EH (cell line): ENCODE measurements at places on chromosomes 6 and 20.

DNA sequence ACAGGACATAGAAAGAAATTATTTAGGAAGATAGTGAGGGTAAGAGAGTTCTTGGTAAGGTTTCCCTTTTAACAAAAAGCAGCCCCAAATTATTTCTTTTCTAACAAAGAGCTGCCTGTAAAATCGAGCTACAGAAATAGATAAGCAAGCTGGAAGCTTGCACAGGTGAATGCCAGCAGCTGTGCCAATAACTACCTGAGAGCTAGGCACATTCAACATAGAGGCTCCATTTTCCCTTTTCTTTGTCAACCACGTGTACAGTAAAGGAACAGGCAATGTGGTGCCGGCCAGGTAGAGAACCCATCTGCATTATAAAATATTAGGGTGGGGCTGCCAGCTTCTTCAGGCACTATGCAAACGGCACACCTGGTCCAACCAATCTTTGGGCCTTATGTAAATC is 341.6 kb upstream of the JAG1 start:
- no peak for DNase-seq

- DNase-seq, result peak; percentile 69
Measured at GRCh38 chr6:41976794-41977484, 35.3 kb upstream of the CCND3 start.

DNA sequence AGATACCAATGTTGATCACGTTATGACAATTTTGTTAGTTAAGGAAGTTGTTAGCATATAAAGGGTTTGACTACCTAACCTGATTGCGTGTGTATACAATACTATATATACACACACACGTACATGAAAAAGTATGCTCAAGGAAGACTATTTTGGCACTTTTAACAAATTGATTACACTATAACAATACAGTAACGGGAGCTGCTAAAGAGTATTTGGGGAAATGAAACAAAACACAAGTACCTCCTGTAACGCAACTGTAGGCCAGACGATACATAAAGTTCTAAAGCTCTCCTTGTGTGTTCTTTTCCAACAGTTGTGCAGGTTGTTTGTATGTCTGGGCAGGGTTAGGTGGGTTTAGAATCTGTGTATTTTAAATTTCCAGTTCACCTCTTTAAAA is 98.7 kb downstream of the PLEKHG1 start:
- DNase-seq, result no peak

GRCh38 chr20:5877128-5877527 is 73.2 kb downstream of the TRMT6 start:
- no peak for DNase-seq

DNA sequence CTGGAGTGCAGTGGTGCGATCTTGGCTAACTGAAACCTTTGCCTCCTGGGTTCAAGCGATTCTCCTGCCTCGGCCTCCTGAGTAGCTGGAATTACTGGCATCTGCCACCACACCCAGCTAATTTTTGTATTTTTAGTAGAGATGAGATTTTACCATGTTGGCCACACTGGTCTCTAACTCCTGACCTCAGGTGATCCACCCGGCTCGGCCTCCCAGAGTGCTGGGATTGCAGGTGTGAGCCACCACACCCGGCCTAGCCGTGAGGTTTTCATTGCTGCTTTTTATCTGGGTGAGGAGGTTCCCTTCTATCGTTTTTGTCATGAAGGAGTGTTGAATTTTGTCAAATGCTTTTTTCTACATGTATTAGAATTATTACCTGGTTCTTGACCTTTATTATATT is 23.9 kb downstream of the SRC start:
- DNase-seq, result no peak

- DNase-seq, result no peak
Measured at GRCh38 chr20:42611889-42612837, 577.5 kb downstream of the PTPRT start.
